ENCODE measurements at places on chromosomes 13 and 19. TPM values are rescaled to one million over a fixed set of nuclear protein-coding genes. Genes with fewer than 3 reads are reported as not detected.

C19orf85 gene
- total RNA-seq: not detected

IGSF23 gene
- not detected for total RNA-seq

PSG2 gene
- total RNA-seq: not detected

MAP2K2 gene
- total RNA-seq: 139 TPM

CILP2 gene
- 0.19 TPM for total RNA-seq

RNF113B gene
- total RNA-seq: not detected

TMEM145 gene
- total RNA-seq: not detected

TMIGD2 gene
- total RNA-seq: 2.7 TPM

KLHL1 gene
- total RNA-seq: not detected

ZNF471 gene
- 0.40 TPM for total RNA-seq

SCN1B gene
- 1.2 TPM for total RNA-seq

ARRDC5 gene
- 0.41 TPM for total RNA-seq

TMEM143 gene
- 5.2 TPM for total RNA-seq

ZNF8 gene
- total RNA-seq: 3.3 TPM

SIAH3 gene
- 0.03 TPM for total RNA-seq

ZNF729 gene
- total RNA-seq: not detected

CGB5 gene
- not detected for total RNA-seq

ZNF610 gene
- total RNA-seq: 0.18 TPM

DIRAS1 gene
- total RNA-seq: 0.13 TPM

KLK2 gene
- total RNA-seq: not detected

PCDH17 gene
- total RNA-seq: 0.05 TPM

FLT1 gene
- total RNA-seq: 14.7 TPM

XRCC1 gene
- 23.1 TPM for total RNA-seq

FGF21 gene
- total RNA-seq: not detected

MTIF3 gene
- 19.8 TPM for total RNA-seq

TPTE2 gene
- total RNA-seq: not detected
